ENCODE measurements at places on chromosomes 4 and X. TPM values are rescaled to one million over a fixed set of nuclear protein-coding genes. Genes with fewer than 3 reads are reported as not detected.
A peak's percentile ranks its signal among the peaks of the same experiment; 100 is the strongest.

MAGEB6B gene
- polyA plus RNA-seq: not detected

DGKK gene
- polyA plus RNA-seq: not detected

CCKAR gene
- polyA plus RNA-seq: not detected

FGF2 gene
- polyA plus RNA-seq: 0.17 TPM

MXRA5 gene
- polyA plus RNA-seq: not detected

FHDC1 gene
- polyA plus RNA-seq: not detected

SYTL4 gene
- 0.27 TPM for polyA plus RNA-seq

SPIN3 gene
- polyA plus RNA-seq: 1.1 TPM

TGIF2LX gene
- polyA plus RNA-seq: not detected

TEX13D gene
- polyA plus RNA-seq: not detected

DNA sequence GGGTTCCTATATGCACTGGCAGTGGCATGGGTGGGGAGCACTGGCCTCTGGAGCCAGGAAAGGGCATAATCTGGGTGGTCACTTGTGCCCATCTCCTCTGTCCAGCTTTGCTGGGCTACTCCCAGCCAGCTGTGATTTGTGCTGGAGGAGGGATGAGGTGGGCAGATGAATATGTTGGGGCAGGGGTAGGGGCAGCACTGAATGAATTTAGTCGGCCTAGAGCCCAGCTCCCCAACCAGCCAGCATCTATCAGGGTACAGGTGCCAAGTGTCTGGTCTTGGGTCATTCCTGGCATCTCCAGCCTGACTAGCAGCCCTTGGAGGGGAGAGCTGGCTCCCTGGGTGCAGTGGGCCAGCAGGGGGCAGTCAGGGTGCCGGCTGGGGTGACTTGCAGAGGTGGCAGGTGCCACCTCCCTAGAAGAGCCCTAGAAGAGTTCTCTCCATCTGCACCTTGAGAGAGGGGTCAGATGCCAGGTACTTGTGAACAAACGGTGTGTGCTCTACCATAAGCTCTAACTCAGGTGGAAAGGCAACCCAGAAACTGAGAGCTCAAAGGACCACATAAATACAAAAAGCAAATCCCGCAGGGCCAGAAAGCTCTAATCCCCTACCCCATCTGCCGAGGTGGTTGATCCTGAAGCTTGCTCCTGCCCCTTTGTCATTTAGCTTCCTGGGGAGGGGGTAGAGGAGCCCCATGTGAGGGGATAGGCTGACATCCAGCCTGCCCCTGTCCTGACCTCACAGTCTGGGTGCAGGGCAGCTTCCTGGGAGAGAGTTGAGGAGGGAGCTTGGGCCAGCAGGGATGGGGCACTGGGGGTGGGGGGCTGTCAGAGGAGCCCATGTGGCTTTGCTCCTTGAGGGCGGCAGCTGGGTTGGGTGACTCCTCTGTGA is 2.2 kb downstream of the SORCS2 start:
- DNase-seq: no peak

DNA sequence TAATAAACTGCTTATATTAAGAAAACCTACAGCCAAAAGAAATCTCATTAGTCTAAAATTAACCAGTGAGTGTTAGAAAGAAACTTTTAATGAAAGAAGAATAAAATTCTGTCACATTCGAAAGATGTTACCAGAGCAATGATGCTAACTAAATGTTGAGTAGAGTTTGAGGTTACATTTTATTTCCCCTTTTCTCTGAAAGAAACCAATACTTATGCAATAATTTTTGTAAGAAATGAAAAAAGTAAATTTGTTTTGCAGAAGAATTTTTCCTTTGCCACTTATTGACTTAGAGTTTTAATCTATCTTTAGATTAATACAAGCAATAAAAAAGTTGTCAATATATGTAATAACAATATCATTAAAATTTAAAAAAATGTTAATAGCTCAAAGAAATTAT is 574.0 kb upstream of the GALNTL6 start:
- DNase-seq: no peak

DNA sequence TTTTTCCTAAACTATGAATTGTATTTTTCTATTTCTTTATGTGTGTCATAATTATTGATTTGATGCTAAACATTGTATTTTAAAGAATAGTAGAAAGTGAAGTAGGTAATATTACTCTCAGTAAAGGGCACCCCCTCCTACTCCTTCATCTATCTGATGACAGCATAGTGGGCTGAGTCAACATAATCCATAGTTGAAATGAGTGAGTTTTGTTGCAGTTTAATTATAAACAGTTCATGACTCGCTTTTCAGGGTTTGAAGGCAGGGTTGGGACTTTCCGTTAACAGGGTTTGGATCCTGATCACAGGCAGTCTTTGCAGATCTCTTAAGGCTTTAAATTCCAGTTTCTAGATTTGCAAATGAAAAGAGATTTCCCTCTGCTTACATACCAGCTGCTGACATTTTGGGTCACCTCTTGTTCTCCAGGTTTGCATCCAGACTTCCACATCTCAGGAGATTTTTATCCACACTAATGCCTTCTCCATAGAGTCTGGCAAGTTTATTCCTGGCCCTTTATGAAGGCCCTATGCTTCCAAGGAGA is 54.0 kb upstream of the TACR3 start:
- no peak for DNase-seq

DNA sequence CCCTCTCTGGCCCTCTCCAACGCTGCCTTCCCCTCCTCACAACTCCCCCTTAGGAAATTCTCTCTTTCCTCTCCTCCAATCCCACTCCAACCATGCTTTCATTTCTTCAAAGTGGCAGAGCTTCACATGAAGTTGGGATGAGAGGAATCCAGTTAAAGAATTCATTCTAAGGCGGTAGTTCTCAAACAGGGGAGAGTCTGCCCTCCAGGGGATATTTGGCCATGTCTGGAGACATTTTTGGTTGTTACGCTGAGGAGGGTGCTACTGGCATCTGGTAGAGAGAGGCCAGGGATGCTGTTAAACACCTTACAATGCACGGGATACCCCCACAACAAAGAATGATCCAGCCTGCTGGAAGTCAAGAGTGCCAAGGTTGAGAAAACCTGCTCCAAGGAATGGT is 40.5 kb upstream of the PHKA2 start:
- DNase-seq: no peak

DNA sequence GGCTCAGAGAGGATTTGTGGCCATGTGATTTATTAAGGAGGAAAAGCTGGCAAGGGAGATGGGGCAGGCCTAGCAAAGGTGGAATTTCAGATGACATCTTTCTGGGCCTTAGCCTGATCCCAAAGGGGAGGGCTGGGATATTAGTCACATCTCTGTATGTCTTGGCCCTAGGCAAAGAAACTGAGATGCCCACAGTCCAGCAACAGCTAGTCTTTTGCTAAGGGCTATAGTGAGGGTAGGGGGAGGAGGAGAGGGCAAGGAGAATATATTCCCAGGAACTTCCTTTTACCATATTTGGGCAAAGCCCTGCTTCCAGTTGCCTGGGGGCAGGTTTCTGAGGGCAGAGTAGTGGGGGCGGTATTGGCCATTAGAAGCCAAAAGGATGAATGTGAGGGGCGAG is 209.8 kb upstream of the NR3C2 start:
- no peak for DNase-seq

DNA sequence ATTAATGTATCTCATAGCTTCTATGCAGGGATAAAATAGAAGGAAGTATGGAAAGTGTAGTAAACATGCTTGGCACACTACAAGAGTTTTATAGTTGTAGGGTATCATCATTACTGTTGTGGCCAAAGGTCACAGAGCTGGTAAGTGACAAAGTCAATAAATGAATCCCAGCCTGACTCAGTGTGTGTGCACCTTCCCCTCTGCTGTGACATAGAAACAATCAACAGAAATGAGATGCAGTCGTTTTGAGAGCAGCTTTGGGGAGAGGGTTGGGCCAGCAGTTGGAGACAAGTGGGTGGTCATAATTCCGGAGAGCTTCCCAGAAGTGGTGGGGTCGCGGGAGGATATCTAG is 82.4 kb upstream of the RBPJ start:
- no peak for DNase-seq

GRCh38 chr4:137601934-137602333 is 69.6 kb upstream of the PCDH18 start:
- no peak for DNase-seq

DNA sequence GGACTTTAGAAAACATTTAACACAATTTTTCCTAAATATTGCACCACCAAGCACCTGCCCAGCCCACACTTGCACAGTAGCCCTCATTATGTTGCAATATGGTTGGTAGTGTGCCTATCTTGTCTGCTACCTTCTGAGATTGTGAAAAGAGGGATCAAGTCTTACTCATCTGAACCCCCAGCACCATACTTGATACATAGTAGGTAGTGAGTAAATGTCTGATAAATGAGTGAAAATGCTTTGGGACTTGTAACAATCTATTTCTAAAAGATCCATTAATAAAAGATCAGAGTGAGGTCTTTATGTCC is 118.4 kb upstream of the MED14 start:
- DNase-seq: no peak

DNA sequence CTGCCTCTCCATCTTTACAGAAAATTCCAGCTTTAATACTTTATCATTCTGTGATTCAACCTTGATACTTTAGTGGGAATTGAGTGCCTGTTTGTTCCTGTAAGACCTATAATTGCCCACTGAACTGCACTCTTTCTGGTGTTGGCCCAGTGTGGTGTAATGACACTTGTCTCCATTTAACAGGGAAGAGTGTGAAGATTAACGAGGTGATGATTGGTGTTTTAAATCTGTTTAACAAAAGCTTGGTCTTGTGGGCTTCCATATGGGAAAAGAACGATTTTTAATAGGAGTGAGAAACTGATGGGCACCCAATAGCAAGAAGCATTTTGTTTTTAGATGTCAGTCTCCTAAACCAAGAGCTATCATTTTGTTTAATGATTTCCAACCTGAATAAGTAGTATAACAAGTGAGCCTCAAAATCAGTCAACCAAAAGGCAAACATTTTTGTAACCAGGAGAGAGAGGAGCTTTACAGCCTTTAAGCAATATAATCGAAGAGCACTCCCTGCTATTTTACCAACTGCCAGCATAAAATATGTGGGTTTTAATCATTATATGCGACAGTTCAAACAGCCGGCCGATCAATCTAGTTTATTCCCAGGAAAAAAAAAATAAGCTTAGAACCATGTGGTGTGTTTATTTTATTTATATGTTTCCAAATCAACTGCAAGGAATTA is 50.2 kb downstream of the SUPT20HL1 start:
- no peak for DNase-seq

DNA sequence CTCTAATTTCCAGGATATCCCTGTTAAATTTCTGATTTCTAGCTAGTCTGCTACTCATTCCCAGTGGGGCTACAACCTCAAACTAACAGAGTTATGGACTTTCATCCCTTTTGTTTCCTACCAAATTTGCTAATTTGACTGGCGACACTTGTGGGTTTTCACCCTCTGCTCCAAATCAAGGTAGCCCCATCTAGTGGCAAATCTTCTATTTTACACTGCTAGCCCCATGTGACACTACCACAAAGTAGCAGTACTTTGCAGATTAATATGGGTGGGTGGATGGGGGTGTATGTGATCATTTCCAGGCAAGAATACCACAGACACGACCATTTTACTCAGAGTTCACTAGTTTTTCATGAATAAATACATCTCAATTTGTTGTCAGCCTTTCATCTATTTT is 150.3 kb downstream of the MSL3 start:
- DNase-seq: peak; percentile 12

Measured in naive B cell (primary cell).